ENCODE measurements at places on chromosomes 13 and 19. TPM values are rescaled to one million over a fixed set of nuclear protein-coding genes. Genes with fewer than 3 reads are reported as not detected.

Gene FFAR3
- 0.38 TPM for total RNA-seq

Gene SPACA6
- total RNA-seq: 3.3 TPM

Gene CA11
- 11.3 TPM for total RNA-seq

Gene CLEC11A
- 0.63 TPM for total RNA-seq

Gene IGFL3
- total RNA-seq: not detected

Gene SELENOV
- total RNA-seq: not detected

Gene RGS9BP
- 0.06 TPM for total RNA-seq

Gene RFX1
- total RNA-seq: 11.8 TPM

Gene CYP4F22
- 1.2 TPM for total RNA-seq

Gene MEIOSIN
- 0.11 TPM for total RNA-seq
